ENCODE measurements at places on chromosomes 5 and 9. TPM values are rescaled to one million over a fixed set of nuclear protein-coding genes. Genes with fewer than 3 reads are reported as not detected.

- H3K4me1 ChIP-seq: no peaks in the 10 kb centered on the region
- no peak overlapping the region for H3K27ac ChIP-seq
- no peaks in the 10 kb centered on the region for H3K36me3 ChIP-seq
- DNase-seq: no peak
These were observed 492.0 kb upstream of the MEF2C start for GRCh38 chr5:89374818-89375521.

DNA sequence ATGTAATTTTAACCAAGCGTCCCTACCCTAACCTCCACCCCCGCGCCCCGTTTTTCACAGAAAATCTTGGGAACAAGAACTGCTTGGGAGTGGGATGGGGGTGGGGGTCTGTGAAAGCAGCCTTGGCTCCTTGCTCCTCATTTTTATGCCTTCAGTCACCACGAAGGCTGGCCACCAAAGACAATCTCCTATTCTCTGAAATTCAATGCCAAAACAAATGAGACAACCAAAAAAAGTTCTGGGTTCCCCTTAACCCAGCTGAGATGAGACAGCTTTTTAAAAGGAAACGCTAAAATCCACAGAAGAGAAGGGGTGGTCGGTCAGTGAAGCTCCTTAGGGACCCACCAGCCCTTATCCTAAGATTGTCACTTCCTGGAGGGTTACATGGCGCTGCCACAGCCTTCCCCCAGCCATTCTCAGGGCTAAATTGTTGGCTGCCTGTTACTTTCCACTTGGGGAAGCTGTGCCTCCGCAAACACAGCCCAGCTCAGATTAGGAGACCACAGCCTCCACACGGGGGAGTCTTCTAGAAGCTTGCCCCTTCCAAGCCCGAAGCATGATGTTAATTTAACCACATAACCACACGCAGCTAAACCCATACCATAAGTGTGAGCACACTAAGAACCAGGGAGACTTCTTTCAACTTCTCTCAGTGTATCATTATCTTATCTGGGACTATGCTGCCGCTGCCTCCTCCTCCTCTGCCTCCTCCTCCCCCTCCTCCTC, 136.3 kb downstream of the FOXD1 start:
- no peak for DNase-seq
- H3K27ac ChIP-seq: no peak overlapping the region
- H3K4me1 ChIP-seq: no peaks in the 10 kb centered on the region
- H3K4me3 ChIP-seq: no peak overlapping the region

GRCh38 chr9:79432485-79432884, 139.3 kb upstream of the TLE4 start:
- H3K27ac ChIP-seq: no peak overlapping the region
- no peak for DNase-seq
- H3K4me3 ChIP-seq: no peak overlapping the region
- H3K4me1 ChIP-seq: no peaks in the 10 kb centered on the region
- no peaks in the 10 kb centered on the region for H3K36me3 ChIP-seq
- H3K27me3 ChIP-seq: no peaks in the 10 kb centered on the region

GRCh38 chr5:145479857-145480256, 355.3 kb downstream of the PRELID2 start:
- no peaks in the 10 kb centered on the region for H3K27me3 ChIP-seq
- H3K36me3 ChIP-seq: no peaks in the 10 kb centered on the region
- no peaks in the 10 kb centered on the region for H3K4me1 ChIP-seq
- DNase-seq: no peak
- H3K27ac ChIP-seq: no peak overlapping the region

GRCh38 chr5:13632676-13633075, 311.8 kb downstream of the DNAH5 start:
- no peak overlapping the region for H3K27ac ChIP-seq
- DNase-seq: no peak
- no peaks in the 10 kb centered on the region for H3K4me1 ChIP-seq
- H3K4me3 ChIP-seq: no peak overlapping the region
- H3K27me3 ChIP-seq: no peaks in the 10 kb centered on the region

Gene FOXD4L4
- polyA plus RNA-seq: 0.25 TPM

Gene AMBP
- not detected for polyA plus RNA-seq

Gene PCDHGA6
- 0.38 TPM for polyA plus RNA-seq
